ENCODE measurements at places on chromosomes 13 and 19. TPM values are rescaled to one million over a fixed set of nuclear protein-coding genes. Genes with fewer than 3 reads are reported as not detected.

The SCAF1 gene
- total RNA-seq: 78.1 TPM

The ANGPTL8 gene
- not detected for total RNA-seq

The OPA3 gene
- 10.1 TPM for total RNA-seq

The SH2D3A gene
- total RNA-seq: 17.4 TPM

The MISP gene
- total RNA-seq: 20.8 TPM

The C19orf85 gene
- total RNA-seq: not detected

GRCh38 chr19:45560686-45561085 is 23.9 kb downstream of the OPA3 start:
- no peak overlapping the region for H3K4me3 ChIP-seq
- no peak overlapping the region for H3K27ac ChIP-seq
- H3K36me3 ChIP-seq: no peaks in the 10 kb centered on the region
- peaks cover 13% of the 10 kb centered on the region for H3K4me1 ChIP-seq
- no peaks in the 10 kb centered on the region for H3K27me3 ChIP-seq
- no peak for DNase-seq

DNA sequence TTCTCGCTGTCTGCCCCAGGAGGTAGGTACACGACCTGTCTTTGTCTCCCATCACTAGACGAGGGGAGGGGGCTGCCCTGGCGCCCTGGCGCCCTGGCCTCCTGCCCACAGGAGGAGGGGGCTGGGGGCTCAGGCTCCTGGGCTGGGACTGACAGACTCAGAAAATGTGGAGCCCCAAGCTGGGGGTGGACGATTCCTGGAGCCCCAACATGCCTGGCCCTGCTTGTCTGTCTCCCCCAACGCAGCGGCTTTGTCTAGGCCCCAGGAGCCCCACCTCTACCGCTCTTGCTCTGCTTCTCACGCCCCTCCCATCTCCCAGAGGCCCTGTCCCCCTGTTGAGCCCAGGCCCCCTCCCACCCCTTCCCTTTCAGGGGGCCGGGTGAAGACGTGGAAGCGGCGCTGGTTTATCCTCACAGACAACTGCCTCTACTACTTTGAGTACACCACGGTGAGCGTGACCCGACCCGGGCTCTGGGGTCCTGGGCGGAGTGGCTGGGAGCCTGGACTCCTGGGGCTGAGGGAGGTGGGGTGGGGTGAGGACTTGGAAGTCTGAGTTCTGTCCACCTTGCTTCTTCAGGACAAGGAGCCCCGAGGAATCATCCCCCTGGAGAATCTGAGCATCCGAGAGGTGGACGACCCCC is 8.6 kb downstream of the CYTH2 start:
- peaks cover 26% of the 10 kb centered on the region for H3K36me3 ChIP-seq
- H3K27ac ChIP-seq: no peak overlapping the region
- no peaks in the 10 kb centered on the region for H3K27me3 ChIP-seq
- DNase-seq: no peak

DNA sequence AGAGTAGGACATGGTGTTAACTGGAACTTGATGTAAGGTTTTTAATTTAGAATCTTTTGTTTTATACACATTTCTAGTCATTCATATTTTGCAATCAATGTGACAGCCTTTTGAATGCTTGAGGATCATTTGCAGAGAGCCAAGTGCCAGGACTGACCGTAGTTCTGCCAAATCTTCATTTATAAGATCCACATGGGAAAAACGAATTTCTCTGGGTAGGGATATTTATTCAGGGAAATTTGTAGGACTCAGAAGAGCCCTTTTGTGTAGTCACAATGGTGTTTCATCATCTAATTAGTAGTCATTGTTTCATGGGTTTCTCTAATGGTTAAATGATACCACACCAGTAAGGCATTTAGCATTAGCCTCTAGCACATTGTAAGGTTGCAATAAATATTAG is 161.1 kb downstream of the LMO7 start:
- H3K4me1 ChIP-seq: peaks cover 9% of the 10 kb centered on the region
- peaks cover 26% of the 10 kb centered on the region for H3K36me3 ChIP-seq
- H3K27me3 ChIP-seq: no peaks in the 10 kb centered on the region
- DNase-seq: no peak
- no peak overlapping the region for H3K4me3 ChIP-seq
- no peak overlapping the region for H3K27ac ChIP-seq

GRCh38 chr13:64633948-64634347 is 2596.2 kb downstream of the PCDH9 start:
- no peak overlapping the region for H3K27ac ChIP-seq
- no peaks in the 10 kb centered on the region for H3K36me3 ChIP-seq
- no peaks in the 10 kb centered on the region for H3K4me1 ChIP-seq
- no peaks in the 10 kb centered on the region for H3K27me3 ChIP-seq
- H3K4me3 ChIP-seq: no peak overlapping the region

GRCh38 chr13:37587236-37587635 is 11.3 kb downstream of the POSTN start:
- H3K36me3 ChIP-seq: peaks cover 8% of the 10 kb centered on the region
- H3K27me3 ChIP-seq: no peaks in the 10 kb centered on the region
- no peak overlapping the region for H3K4me3 ChIP-seq
- no peaks in the 10 kb centered on the region for H3K4me1 ChIP-seq

DNA sequence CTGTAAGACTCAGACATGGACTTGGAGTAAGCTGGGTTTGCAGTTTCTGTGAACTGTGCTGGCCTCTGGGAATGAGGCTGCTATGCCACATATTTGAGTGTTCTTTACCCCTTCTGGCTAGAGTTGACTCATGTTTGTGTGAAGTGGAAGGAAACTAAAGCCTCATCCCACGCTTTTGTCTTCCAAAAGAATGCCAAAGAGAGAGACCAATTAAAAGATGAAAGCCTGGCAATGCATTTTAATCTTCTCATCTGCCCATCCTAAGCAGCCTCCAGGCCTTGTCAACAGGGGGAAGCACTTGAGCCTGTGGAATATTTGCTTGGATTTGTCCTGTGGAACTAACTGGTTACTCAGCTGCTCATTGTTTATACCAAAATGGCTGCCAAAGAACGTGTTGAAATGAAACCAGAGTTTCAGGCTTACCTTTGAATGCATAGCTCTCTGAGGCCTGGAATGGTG is 49.1 kb downstream of the LMO7 start:
- peak overlapping the region; percentile 75 for H3K27ac ChIP-seq
- H3K4me1 ChIP-seq: peaks cover 5% of the 10 kb centered on the region
- DNase-seq: no peak
- no peaks in the 10 kb centered on the region for H3K27me3 ChIP-seq
- peak overlapping the region; percentile 8 for H3K4me3 ChIP-seq

DNA sequence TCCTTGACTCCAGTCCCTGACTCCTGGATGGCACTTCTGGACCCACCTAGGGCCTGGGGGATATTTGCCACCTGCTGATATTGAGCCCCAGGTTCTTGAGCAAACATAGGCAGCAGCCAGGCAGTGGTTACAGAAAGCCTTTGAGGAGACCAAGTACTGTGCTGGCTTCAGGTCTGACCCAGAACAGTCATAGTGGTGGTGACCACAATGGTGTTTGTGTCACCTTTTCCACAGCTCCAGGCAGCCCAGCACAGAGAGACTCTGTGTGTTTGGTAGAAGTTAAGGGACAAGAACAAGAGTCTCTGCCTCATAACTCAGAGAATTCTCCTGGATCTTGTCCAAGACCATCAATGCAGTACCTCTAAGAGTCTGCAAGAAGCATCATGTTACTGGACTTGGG is 14.6 kb upstream of the CLC start:
- H3K27ac ChIP-seq: no peak overlapping the region
- H3K4me3 ChIP-seq: no peak overlapping the region
- peaks cover 21% of the 10 kb centered on the region for H3K27me3 ChIP-seq
- no peaks in the 10 kb centered on the region for H3K36me3 ChIP-seq
- DNase-seq: no peak
- no peaks in the 10 kb centered on the region for H3K4me1 ChIP-seq

DNA sequence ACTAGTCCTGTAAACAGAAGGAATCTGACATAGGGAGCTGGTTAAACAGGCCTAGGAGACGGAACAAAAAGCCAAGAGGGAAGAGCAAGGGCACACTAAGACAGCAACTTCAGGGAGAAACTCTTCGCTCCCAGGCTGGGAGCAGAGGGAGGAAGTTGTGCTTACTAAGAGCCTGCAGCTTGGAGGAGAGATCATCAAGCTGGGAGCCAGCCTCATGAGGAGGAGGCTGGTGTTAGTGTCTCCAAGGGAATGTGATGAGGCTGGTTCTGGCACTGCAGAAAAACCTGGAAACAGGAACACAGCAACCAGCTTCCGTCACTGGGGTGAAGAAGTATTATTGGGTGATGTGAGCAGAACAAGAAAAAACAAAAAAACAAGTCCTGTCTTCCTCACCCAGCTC is 1027.3 kb downstream of the UQCRFS1 start:
- no peaks in the 10 kb centered on the region for H3K36me3 ChIP-seq
- no peak for DNase-seq
- H3K27me3 ChIP-seq: peaks cover 11% of the 10 kb centered on the region

DNA sequence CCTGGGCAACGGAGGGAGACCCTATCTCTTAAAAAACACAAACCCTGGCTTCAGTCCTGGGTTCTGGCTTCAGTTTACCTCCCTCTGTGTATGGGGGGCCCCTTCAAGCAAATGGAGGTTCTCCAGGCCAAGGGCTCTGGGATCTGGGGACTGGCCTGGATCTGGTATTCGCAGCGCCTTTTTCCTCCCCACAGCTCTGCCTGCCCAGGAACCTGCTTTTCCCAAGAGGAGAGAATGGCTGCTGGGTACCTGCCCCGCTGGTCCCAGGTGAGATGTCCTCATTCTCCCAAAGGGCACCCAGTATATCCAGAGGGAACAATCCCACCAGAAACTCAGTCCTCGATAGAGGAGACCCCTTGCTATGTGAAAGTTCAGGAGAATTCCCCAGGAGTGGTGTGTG is 3.2 kb downstream of the ZNF554 start:
- no peak overlapping the region for H3K4me3 ChIP-seq
- H3K4me1 ChIP-seq: no peaks in the 10 kb centered on the region
- H3K27me3 ChIP-seq: no peaks in the 10 kb centered on the region
- no peak for DNase-seq
- H3K27ac ChIP-seq: no peak overlapping the region
- H3K36me3 ChIP-seq: peaks cover 23% of the 10 kb centered on the region

DNA sequence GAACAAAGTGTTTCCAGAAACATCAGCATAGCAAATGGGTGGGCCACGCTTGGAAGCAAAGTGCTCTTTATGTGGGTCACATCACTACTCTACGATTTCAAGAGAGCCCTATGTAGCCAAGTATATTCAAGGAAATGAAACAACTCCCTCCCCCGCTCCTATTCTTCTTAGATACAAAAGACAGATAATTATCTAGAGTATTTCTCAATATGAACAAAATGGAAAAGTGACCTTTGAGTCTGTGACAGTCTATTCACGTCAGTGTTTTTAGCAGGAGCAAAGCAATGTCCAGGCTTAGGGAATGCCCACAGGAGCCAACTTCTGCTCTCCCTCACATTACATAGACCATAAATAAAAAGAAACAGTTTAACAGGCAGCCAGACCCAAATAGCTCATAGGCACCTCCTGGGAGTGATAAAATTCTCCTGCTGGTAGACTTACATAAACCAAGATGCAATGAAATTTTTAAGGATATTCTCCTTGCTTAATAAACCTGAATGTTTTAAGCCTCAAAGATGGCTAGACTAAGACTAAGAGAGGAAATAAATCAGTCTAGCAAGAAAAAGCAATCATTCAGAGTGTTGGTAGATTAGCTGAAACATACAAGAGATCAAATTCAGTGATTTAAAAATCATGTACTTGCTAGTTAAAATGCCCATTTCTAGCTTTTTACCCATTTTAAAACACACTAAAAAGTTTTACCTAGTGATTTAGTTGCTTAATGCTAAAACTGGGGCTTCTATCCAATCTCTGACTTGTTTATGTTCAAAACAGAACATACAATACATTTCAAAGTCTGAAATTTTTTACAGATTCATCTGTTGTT is 182.8 kb downstream of the RGCC start:
- H3K27me3 ChIP-seq: no peaks in the 10 kb centered on the region
- H3K27ac ChIP-seq: no peak overlapping the region
- peaks cover 4% of the 10 kb centered on the region for H3K36me3 ChIP-seq
- H3K4me3 ChIP-seq: no peak overlapping the region
- peaks cover 24% of the 10 kb centered on the region for H3K4me1 ChIP-seq
- no peak for DNase-seq

GRCh38 chr19:31583148-31583547 is 233.9 kb upstream of the TSHZ3 start:
- H3K27me3 ChIP-seq: peaks cover 14% of the 10 kb centered on the region
- no peak for DNase-seq
- no peaks in the 10 kb centered on the region for H3K4me1 ChIP-seq
- H3K27ac ChIP-seq: no peak overlapping the region

DNA sequence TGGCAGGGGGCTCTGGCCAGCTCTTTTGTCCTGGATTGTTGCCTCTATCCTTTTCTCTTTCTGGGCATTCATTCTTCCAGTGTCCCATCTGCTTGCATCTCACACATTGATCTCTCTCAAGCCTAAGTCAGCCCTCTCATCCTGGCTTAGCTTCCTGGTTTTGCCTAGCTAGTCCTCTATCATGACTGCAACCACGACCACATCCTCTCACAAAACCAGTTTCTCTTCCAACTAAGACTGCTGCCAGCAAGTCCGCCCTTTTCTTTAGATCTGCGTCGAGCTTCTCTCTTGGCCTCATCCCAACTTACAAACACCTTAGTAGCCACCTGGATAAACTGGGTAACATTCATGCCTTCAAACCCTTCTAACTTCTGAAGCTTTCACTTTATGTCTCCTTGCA is 212.2 kb upstream of the HTR2A start:
- peak overlapping the region; percentile 15 for H3K27ac ChIP-seq
- peaks cover 3% of the 10 kb centered on the region for H3K27me3 ChIP-seq
- no peaks in the 10 kb centered on the region for H3K36me3 ChIP-seq
- DNase-seq: no peak
- H3K4me1 ChIP-seq: no peaks in the 10 kb centered on the region

Data from type B pancreatic cell (in vitro differentiated cells).